NCI-H226 (cell line): ENCODE measurements at places on chromosomes 1 and 21.

GRCh38 chr21:46457801-46458314, 833 bp upstream of the DIP2A start:
- no peak for DNase-seq

- no peak for DNase-seq
Observed at GRCh38 chr1:23576338-23577055, 17.2 kb upstream of the ID3 start.

GRCh38 chr1:67652800-67653199, 32.2 kb upstream of the GADD45A start:
- DNase-seq = peak; percentile 79

DNA sequence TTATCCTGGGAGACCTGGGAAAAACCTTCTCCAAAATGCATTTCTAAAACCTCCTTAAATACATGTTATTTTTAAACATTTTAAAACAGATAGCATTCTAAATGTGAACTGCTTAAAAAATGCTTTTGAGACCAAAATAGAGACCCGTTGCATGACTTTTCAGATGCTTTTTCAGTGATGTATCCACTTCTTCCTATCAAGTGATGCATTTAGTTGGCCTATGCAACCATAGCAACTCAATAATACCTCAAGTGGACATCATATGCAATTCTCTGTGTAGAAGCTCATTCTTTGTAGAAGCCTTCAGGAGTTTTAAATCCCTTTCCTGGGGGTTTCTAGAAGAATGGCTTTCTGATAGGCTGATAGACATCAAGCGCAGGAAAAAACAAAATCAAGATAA, 94.5 kb upstream of the RAVER2 start:
- DNase-seq = no peak

DNA sequence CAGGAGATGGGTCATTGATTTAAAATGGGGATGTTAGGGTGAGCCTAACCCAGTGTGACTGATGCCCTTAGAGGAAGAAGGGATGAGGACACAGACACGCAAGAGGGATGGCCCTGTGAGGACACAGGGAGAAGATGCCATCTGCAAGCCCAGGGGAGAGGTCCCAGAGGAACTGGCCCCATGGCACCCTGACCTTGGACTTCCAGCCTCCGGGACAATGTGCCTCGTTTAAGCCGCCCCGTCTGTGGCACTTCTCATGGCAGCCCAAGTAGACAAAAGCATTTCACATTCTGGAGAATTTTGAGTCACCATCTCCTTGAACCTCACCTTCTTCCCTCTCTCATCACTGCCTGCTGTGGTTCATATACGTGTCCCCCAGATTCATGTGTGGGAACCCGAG, 20.1 kb upstream of the PCBP3 start:
- no peak for DNase-seq

- DNase-seq = no peak
Observed at GRCh38 chr21:32534113-32534512, 51.2 kb downstream of the TCP10L start.

DNA sequence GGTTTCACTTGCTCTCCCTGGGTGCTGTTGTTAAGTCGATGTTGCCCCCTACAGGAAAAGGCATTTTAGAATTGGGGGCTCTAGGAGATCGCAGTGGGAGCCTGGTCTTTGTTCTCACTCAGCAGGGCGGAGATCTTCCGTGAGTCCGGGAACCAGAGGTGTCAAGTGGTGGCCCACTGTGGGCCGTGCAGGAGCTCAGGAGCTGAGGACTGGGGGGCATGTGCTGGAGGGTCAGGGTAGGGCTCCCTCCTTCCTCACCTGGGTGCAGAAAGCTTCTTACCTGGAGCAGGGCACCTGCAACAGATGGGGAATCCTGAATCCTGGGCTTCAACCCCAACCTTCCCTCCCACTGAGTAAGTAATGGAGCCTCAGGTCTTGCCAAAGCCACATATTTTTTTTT, 392.7 kb downstream of the NPHP4 start:
- no peak for DNase-seq

GRCh38 chr1:88649932-88650331, 34.1 kb upstream of the PKN2 start:
- no peak for DNase-seq

DNA sequence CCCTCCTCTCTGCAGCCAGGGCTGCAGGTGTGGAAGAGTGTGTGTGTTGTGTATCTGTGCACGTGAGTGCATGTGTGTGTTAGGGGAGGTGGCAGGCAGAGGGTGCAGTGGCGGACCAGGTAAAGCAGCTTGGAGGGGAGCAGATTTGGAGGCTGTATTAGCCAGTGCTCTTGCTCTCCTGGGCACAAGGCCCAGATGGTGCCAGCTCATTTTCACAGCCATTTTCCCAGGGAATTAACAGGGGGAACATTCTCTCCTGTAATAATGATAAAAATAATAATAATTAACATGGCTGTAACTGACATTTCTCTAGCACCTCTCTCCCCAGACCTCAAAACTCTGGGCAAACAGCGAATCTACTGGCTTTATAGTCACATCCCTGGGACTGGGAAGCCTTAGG, 43.6 kb downstream of the LRRN2 start:
- no peak for DNase-seq

- DNase-seq = peak; percentile 60
Observed at GRCh38 chr21:34845521-34846451, 177.0 kb downstream of the CLIC6 start.

DNA sequence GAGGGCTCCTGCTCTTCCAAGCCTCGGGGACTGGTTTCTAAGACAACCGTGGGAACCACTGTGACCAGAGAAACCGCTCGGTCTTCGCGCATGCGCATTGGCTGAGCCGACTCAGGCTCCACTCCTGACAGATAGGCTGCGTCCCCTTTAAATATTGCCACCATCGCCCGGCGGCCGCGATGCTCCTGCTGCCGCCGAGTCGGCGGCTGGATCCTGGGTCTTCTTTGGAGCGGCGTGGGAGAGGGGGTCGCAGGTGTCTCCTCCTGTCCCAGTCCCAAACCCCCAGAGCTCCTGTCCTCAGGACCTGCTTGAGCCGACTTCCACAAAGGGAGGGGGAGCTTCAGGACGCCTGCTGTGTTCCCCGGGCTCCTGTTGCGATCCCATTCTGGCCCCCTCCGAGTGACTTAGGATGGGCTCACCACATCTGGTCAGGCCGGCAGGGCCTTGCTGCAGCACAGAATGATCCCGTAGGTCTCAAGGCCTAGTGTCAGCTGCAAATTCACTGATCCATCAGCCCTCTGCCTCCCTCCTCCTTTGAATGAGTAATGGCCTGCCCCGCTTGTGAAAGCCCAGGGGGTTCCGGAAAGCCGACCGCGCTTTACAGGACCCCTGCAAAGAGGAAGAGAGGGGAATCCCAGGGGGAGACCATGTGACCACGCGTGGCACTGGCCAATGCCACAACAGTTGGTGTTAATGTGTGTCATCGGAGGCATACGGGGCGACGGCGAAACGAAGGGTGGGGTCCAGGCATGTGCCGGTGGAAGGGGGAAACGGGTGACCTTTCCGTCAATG, 683.2 kb upstream of the TPTE start:
- no peak for DNase-seq

GRCh38 chr1:183379951-183380350, 38.2 kb downstream of the NMNAT2 start:
- no peak for DNase-seq
